Stimulated activated CD8-positive, alpha-beta memory T cell treated with anti-CD3 and anti-CD28 coated beads, Interleukin-15, amount 100 ng/mL, for 48 hours (primary cell): ENCODE measurements at places on chromosomes 3 and 15.

GRCh38 chr3:98262046-98262445 is 2.0 kb upstream of the OR5H6 start:
- DNase-seq, result no peak

DNA sequence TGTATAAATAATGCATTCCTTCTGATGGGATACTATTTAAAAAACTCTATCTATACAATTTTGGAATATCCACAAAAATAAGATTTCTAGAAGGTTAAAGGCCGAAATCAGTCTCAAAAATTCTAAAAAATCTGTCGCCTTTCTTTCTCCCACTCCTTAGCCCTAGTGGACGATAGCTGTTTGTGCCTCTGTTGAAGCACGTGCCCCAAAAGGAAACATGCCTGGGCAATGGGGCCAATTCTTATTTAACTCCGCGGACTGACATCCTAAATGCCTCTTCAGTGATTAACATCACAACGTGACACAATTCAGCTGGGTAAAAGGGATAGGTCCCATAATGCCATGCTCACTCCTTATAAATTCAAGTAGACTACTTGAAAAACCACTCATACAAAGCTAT is 65.1 kb downstream of the GAP43 start:
- no peak for DNase-seq

DNA sequence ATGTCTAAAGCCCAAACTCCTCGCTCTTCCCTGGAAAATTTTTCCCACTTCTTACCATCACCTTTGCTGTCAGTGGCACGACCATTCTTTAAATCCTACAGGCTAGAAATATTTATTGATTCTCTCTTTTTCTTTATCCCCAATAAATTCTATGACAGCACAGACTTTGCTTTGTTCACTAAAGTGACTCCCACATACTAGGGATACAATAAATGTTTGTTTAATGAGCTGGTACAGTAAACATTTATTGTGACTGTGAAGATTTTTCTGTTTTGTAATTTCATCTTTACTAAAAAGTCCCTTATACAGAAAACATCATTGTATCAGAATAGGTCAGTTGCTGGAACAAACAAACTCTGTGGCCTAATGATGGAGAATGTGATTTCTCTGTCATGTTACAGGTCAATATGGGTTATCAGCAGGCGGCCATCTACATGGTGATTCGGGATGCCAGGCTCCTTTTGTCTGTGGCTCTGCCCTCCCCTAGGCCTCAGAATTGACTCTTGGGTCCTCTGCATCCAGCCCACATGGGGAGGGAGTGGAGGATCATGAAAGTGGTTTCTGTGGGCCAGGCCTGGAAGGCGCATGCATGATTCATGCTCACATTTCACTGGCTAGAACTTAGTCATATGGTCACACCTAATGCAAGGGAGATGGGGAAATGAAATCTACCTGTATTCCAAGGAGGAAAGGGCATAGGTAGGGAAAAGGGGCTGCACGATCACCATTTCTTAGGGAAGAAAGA is 22.7 kb upstream of the KNG1 start:
- no peak for DNase-seq

- no peak for DNase-seq
Observed at GRCh38 chr3:45785605-45786150, 10.7 kb downstream of the SLC6A20 start.

DNA sequence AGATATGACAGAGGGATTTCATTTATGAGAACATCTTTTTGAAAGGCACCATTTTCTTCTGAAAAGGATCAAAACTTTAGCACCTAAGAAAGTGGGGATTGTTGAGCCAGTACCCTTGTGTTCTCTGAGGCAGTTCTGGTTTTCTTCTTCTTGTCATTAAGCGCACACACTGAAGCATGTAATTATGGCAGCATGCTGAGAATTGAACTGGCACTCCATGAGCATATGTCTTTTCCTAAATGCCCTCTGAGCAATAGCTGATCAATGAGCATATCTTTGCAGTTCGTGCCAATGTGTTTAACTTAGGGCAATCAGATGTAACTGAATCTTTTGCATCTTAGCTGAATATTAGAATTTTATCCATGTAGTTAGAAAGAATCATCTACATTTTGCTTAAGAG is 53.9 kb upstream of the VGLL3 start:
- no peak for DNase-seq

- no peak for DNase-seq
Observed at GRCh38 chr3:193944518-193944884, 191.4 kb upstream of the HES1 start.

DNA sequence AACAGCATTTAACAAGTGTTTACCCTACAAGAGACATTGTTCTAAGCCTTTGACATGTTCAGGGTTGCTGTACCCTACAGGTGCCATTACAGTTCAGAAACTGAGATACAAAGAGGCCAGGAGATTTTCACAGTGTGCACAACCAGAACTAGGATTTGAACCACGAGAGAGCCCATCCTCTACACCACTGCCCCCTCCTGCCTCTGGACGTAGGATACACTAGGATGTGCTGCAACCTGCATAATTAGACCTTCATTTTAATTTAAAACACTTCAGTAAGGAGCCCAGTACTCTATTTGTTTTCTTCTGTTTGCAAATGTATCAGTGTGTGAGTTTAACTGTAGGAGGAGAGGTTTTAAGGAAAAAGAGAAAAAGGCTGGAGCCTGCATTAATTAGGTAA is 123.1 kb upstream of the RARB start:
- no peak for DNase-seq

DNA sequence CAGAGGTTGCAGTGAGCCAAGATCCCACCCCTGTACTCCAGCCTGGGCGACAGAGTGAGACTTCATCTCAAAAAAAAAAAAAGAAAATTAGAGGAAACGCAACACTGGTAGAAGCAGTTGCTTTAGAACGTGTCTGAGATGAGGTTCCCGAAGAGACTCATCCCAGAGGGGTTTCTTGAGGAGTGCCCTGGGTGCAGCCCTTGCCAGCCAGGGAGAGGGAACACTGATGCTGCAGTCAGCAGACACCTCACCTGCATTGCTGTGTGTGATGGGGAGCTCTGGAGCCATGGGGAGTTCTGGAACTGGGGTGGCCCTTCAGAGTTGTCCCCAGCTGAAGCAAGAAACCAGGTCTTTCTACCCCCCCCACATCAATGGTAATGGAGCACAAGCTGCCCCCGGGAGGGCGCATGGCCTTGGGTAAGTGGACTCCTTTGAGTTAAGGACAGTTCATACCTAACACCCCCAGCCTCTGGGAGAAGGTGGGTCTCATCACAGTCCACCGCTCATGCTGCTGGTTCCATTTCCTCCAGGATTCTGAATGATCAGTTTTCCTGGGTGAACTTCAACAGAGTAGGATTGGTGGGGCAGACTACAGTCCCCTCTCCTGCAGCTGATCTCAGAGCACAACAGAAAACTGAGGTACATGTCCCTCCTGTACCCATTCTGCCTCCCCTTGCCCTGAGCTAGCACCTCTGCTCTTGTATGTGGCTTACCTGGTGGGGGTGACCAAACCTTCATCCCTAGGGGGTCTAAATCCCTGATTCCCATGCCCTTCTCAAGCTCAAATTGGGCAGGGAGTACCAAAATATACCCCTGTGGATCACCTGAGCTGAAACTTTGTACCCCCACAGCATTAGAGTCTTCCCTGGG is 18.7 kb upstream of the LRRC2 start:
- DNase-seq, result no peak

DNA sequence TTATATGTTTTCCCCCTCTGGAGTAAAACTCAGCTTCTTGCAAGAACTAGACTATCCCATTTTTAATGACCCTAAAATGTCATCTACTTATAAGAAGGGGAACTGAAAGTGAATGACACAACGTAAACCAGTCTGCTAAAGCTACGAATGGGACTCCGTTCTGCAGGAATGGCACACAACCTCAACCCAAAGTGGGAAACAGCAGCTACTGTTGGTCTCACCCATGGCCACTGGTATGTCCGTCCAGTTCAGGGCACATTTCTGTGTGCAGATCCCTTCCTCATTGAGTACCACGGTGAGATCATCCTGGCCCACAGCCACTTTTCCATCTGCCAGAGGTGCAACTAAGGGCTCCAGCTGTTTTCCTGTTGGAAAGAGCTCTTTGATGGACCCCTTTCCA is 23.8 kb downstream of the VPS39 start:
- no peak for DNase-seq

DNA sequence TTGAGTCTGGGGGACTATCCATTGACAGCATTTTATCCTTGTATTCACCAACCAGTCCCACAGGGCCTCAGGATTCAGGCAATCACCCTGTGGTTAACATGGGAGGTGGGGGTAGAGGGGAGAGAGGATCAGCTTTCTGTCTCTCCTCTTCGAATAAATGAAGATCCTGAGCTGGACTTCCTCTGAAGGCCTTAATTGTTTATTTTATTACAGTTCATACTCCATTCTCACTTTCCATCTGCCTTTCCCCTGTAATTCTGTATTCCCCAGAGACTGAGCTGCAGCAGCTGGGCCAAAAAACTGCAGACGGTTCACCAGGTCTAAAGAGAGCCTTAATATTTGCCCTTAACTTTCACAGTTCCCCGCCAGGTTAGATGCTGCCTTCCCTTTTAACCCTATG is 11.9 kb downstream of the TAGLN3 start:
- no peak for DNase-seq

- DNase-seq, result no peak
Observed at GRCh38 chr3:48698891-48699290, 13.2 kb upstream of the NCKIPSD start.

- DNase-seq, result no peak
Observed at GRCh38 chr15:59833366-59833765, 144.2 kb upstream of the BNIP2 start.

DNA sequence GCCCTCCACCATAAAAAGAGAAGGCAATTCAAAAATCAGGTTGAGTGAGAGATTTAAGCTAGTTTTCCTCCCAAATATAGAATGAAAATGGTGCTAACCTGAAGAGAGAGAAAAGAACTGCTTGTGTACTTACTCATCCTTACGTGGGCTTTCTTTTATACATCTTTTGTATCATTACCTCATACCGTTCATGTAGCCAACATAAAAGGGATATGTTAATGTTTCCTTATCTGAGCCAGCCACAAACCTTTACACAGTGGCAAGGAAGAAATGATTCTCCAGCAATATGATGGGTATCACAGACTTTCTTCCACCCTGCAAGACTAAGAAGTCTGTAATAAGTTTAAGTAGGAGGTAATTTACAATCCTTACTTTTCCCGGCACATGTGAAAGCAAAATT is 600.8 kb upstream of the ZNF385D start:
- DNase-seq, result no peak

- no peak for DNase-seq
Observed at GRCh38 chr3:164864454-164864853, 213.8 kb downstream of the SI start.

GRCh38 chr15:45048794-45049631 is 26.0 kb downstream of the SORD start:
- DNase-seq, result no peak

- DNase-seq, result no peak
Observed at GRCh38 chr15:78350058-78350457, 9.9 kb downstream of the CRABP1 start.

DNA sequence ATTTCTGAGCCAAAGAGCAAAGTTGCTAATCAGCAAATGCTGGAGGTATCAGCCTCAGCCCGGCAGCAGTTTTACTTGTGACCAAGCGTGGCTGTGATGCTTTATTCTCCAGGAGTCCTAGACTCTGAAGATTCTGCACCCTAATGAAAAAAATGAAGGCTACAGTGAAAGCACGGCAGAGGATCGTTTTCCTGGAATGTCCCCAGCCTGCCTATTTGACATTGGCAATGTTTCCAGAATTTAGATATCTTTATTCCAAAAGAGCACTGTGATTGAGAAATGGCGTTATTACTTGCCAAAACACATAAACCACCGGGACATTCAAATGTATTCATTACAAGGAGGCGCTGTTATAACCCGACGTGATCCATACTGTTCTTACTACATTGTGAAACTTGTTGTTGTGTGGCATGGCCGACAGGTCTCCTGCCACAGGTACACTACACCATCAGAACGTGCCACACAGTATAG is 263.8 kb downstream of the SLCO3A1 start:
- DNase-seq, result no peak

DNA sequence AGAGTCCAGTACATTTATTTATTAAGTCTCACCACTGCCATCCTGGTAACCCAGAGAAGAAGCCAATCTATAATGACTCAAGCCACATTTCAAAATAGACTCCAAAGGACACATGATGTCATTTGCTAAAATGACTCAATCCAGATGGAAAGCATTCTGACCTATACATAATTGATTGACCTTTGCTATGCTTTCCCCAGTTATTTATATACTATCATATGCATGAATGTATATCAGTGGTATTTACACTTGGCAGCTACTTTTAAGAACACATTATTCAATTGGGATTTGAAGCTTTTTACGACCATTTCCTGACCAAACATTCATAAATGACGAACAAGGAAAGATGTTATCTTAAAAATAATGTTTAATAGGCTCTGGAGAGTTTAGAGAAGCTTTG is 297.2 kb downstream of the FHIT start:
- no peak for DNase-seq

GRCh38 chr15:91308855-91309254 is 208.8 kb downstream of the SV2B start:
- DNase-seq, result no peak

DNA sequence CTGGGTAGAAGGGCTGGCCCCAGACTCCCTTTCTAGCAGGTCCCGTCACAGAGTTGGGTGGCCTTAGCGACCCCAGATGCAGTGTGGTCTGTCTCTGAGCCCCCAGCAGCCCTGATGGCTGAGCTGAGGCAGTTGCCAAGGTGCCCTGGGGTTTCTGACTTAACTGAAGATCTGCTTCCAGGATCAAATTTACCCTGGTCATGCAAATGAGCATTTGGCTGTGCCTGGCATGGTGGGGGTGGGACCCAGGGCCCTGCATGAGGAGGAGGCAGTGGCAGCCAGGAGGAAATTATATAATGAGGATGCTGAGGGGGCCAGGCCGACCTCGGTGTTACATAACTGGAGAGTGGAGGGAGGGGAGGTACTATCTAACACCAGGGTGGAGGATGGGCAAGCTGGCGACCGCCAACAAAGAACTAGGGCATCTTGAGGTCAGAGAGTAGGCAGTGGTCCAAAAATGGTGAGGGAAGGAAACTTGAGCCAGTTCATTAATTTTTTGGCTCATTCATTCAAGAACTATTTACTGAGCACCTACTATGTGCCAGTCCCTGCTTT is 16.4 kb downstream of the PLEKHO2 start:
- DNase-seq, result no peak

DNA sequence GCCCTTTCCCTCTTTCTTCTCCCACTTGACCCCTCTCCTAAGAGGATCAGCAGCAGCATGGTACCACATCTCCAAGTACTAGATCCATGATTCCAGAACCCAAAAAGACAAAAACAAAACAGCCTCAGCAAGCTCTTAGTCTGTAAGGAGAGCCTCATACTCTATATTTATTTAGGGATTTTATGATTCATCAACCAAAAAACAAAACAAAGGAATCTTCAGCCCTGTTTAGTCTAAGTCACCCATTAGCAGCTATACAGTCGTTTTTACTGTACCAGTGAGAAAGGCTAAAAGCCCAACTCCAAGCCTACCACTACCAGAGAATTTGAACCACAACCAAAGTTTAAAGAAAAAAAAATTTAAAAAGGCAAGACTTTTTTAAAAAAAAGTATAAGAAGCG is 1020.3 kb upstream of the CADM2 start:
- no peak for DNase-seq
